ENCODE measurements at places on chromosomes 11 and 22. TPM values are rescaled to one million over a fixed set of nuclear protein-coding genes. Genes with fewer than 3 reads are reported as not detected.

- DNase-seq, result no peak
These were observed 792.0 kb downstream of the KCNA4 start for GRCh38 chr11:29224739-29225384.

- DNase-seq, result no peak
These were observed 56.0 kb upstream of the B3GNT6 start for GRCh38 chr11:76978239-76978638.

- no peak for DNase-seq
These were observed 6.1 kb downstream of the TNNT3 start for GRCh38 chr11:1925373-1926155.

DNA sequence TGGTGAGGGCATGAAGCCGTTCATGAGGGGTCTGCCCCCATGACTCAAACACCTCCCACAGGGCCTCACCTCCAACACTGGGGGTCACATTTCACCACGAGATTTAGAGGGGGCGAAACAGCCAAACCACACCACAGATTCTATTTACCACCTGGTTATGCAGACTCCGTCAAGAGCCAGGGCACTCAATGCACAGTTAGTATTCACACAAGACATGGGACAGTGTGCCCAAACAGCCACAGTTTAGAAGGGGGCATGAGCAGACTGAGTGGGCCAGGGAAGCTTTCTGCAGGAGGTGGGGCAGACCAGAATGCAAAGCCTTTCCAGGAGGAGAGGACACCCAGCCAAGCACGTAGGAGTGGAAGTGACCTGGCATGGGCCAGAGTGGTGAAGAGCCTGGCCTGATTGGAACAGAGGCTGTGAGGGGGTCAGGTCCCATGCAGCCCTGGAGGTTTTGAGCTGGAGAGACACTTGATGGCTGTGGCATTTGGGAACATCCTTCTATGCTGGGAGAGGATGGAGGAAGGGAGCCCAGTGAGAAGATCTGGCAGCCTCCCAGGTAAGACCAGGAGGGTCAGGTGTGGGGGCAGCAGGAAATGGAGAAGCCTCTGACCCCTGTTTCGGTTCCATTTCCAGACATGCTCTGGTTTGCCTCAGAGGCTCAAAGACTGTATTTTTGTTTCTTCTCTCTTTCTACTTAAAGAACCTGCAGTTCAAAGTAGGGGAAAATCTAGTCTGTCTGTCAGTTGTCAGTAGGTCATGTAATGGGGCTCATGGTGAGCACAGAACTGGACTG lies 199.1 kb upstream of the NCAM1 start:
- DNase-seq, result no peak

OR52H1 gene
- not detected for polyA plus RNA-seq

GSTT2 gene
- 1.5 TPM for polyA plus RNA-seq

MMP10 gene
- 2.4 TPM for polyA plus RNA-seq

Measured in right lung (tissue), 10 donors.